Cardiac muscle cell (in vitro differentiated cells and primary cell): ENCODE measurements at places on chromosomes 12 and 14. TPM values are rescaled to one million over a fixed set of nuclear protein-coding genes. Genes with fewer than 3 reads are reported as not detected.
A peak's percentile ranks its signal among the peaks of the same experiment; 100 is the strongest.

The C12orf60 gene
- total RNA-seq = 0.56 and 1.0 TPM in 2 replicates

The SPSB2 gene
- total RNA-seq = 11.6 and 12.3 TPM in 2 replicates

The SLCO1B1 gene
- total RNA-seq = not detected in 2 replicates

The DTX1 gene
- 0.18 and 0.48 TPM in 2 replicates for total RNA-seq

The YAF2 gene
- 26.9 and 59.8 TPM in 2 replicates for total RNA-seq

The HCAR1 gene
- total RNA-seq = not detected in 2 replicates

The RGS6 gene
- total RNA-seq = 0.63 and 0.86 TPM in 2 replicates

The POC1B gene
- total RNA-seq = 11.0 and 12.8 TPM in 2 replicates

The LAG3 gene
- 0.15 TPM in 1 of 2 replicates, not detected in the other for total RNA-seq

DNA sequence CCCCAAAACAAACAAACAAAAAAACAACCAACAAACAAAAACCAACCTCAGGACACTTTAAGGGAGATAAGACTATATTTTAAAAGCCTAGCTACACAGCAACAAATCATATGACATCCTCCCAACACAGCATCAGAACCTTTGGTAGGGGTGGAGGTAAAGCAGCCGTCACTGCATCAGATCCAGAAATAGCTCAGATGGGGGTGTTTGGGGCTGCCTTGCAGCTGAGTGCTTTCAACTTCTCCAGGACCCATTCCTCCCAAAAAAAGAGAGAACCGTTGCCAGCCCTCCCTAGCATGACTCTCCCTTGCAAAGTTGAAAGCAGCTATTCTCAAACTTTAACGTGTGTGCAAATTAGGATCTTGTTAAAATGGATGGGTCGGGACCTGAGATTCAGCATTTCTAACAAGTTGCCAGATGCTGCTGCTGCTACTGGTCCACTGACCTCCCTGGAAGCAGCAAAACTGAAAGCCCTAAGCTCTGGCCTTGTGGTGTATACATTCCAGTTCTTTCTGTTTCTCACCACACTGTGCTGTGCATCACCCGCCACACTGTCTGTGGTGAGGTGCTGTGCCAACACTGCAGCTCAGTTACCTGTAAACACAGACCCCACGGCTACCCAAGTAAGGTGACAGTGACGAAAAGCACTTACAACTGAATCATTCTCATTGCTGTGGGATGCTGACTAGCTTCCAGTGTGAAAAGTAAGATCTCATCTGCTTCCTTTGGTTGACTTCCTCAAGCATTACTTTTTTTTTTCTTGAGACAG lies 54.0 kb downstream of the SLC38A1 start:
- no peak for DNase-seq

DNA sequence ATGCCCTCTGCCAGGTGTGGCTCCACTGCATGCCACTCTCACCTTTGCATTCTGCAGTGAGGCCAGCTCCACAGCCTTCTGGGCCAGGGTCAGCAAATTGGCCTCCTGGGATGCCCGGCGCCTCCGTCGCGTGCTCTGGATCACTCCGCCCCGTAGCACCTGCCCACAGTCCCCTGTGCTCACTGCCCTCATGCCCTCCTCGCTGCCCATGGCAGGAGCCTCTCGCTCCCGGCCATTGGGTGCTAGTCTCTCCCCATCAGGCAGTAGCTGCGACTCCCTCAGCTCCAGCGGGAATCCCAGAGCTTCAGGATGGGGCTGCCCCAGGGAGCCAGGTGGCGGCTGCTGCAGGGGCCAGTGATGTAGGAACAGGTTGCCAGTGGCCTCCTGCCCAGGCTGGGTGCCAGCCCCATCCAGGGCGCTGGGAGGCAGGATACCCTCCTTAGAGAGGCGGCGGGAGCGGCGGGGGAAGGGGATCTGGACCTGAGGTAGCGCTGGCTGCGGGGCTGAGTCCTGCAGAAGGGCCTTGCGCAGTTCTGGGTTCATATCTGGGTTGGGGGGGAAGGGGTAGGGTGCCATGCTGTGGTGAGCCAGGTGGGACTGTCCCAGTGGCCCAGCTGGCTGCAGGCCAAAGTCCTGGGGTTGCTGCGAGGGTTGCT lies 24.5 kb upstream of the PNMA1 start:
- no peak for DNase-seq

GRCh38 chr14:45150386-45150890 lies 14.7 kb downstream of the FANCM start:
- DNase-seq = no peak

DNA sequence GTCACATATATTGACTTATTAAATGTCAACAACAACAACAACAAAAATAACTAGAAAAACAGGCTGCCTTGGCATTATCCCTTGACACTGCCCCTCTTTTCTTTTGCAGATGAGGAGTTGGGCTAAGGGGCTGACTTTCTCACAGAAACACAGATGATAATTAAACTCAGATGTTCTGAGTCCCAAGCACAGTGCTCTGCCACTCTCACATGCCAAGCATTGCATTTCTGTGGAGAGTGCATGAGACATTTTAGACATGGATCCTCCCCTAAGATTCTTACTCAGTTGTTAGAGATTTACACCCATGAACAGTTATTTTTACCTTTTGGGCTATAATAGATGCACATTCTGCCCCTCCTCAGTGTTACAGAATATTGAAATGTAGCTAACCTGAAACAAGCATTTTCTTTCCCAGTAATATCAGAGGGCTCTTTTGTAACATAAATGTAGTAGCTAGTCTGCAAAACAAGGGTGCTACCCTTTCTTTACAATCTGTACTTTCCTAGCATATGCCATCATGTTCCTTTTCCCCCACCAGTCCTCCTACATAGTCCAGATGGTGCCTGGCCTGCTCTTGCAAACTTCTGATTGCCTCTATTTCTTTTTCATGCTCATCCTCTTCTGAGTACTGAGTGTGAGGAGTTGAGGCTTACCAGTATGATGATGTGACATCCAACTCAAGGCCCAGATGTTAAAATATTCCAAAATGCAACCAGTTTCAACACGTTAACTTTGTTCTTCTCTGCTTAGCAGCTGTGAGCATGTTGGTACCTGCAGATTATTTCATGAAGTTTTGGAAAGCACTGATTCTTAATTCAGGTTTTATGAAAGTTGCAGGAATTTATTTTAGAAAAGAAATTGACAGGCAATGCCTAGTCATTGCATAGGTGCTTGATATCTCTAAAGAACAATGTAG lies 125.0 kb upstream of the ATP2B1 start:
- no peak for DNase-seq

GRCh38 chr14:71632440-71632946 lies 299.7 kb upstream of the RGS6 start:
- no peak for DNase-seq

- DNase-seq = no peak
Observed at GRCh38 chr12:57517187-57517586, 3.1 kb downstream of the DDIT3 start.

GRCh38 chr14:38213001-38213400 lies 5.3 kb downstream of the SSTR1 start:
- DNase-seq = no peak

- DNase-seq = no peak
Observed at GRCh38 chr12:15839041-15839440, 43.1 kb upstream of the STRAP start.

DNA sequence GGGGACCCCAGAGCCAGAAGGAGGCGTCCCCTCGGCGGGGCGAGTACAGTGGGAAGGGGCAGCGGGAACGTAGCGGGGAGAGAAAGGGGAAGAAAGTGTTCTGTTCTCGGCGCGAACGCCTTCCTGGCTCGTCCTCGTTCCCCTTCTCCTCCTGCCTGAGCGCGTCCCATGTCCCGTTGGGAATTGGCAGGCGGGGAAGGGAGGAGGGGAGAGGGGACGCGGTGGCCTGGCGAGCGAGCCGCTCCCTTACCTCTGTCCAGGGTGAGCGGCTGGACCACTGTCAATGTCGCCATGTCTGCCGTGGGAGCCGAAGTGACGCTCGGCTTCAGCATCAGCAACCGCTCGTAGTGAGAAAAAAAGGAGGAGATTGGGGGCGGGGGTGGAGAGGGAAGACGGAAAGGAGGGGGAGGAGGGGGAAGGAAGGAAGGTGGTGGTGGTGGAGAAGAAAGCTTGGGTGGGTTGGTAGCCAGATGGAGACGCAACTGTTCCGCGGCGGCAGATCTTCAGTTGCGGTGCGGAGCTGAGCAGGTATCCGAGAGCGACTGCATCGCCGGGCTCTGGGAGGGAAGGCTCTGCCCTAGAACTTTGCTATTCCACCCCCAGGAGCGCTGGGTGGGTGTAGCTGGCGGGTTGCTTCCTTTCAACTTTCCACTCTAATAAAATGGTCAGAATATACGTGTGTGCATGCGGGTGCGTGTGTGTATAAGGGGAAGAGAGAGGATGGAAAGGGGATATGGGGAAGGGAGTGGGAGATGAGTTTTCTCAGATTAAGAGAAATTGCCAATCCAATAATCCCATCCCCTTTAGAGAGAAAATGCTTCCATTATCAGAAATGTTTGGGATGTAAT lies at the start of gene LIN7A:
TSS of gene LIN7A (minus strand) at position 544 of the 848 bp plus-strand sequence. CDS start at position 332, 212 bp downstream.
- DNase-seq = peak; percentile 30

GRCh38 chr14:70665448-70666360 lies 24.0 kb downstream of the TTC9 start:
- no peak for DNase-seq

DNA sequence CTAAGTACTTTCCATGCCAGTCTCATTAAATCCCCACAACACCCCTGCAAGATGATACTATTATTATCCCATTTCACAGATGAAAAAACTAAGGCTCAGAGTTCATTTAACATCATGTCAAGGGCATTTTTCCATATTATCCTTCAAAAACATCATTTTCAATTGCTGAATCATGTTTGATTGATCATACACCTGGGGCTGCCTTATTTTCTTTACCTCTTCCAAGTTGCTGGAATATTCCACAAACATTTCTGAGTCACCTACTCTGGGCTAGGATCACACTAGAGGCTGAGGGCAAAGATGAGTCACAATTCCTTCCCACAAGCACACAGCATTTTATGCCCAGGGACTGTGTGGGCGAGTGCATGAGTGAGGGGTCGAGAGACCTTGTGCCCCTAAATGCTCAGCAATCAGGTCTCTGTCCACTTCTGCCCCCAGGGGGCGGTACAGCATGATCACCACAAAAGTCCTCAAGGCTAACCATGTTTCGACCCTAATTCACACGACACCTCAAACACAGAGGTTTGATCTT lies 14.1 kb upstream of the TMEM119 start:
- no peak for DNase-seq

DNA sequence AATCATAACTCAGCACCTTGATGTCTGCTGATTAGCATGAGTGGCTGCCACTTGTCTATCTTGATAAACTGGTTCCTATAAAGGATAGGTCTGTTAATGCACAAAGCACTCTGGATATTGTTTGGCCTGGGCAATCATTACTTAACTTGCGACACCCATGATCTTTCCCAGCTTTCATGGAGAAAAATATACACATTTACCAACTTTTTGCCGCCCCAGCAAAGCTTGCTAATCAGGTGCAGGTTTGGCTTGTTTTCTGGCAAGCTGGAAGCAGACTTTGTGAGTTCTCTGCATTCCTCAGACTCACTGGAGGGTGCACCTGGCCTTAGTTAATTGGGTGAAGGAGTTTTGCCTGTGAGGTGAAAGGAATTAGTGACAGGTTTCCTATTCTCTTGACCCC lies 1126.4 kb upstream of the FLRT2 start:
- DNase-seq = no peak

- DNase-seq = peak; percentile 13
Observed at GRCh38 chr14:72678356-72678755, 215.5 kb downstream of the DPF3 start.
